ENCODE measurements at places on chromosomes 1 and 21.

- DNase-seq, result peak; percentile 79
Measured at GRCh38 chr1:151311589-151312331, 15.5 kb downstream of the PI4KB start.

DNA sequence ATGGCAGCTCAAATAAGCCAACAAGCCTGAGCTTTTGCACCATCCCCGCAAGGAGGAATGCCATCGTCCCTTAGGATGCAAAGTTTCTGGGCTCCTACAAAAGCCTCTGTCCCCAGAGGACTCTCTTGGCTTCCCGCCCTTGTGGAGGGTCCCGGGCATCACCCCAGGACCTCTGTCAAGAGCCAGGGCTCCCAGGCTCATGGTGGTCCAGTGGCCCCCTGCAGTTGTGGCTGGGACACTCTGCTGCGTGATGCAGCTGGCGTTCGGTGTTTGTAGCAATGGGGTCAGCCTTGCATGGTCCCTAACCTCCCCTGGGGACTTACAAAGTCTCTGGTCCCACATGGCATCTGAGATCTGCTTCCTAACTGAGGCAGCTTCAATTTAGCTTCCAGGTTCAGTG lies 104.7 kb downstream of the RIPK4 start:
- DNase-seq, result no peak

- DNase-seq, result no peak
Measured at GRCh38 chr1:43001434-43001833, 42.8 kb upstream of the SLC2A1 start.

- DNase-seq, result no peak
Measured at GRCh38 chr1:37519613-37520012, 5.0 kb upstream of the MEAF6 start.

DNA sequence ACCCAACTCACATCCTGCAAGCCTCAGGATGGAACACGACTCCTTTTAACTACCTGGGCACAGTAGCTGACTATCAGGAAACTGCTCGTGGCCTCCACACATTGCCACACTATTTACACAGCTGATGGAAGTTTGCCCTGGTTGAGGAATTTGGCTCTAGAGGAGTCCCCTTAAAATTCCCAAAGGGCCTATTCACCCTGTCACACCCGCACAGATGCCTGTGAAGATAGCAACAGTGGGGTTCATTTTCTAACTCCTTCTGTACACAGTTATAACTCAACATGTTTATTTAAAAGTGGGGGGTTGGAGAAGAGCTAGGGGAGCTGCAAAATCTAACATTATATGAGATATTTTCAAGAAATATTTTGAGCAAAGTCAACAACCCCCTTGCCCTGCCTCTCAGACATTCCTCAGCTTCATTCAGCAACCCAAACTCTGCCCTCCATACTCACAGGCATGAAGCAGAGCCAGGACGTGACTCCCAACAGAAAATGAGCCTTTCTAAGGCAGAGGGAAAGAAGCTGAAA lies 35.8 kb upstream of the CCN1 start:
- DNase-seq, result no peak

DNA sequence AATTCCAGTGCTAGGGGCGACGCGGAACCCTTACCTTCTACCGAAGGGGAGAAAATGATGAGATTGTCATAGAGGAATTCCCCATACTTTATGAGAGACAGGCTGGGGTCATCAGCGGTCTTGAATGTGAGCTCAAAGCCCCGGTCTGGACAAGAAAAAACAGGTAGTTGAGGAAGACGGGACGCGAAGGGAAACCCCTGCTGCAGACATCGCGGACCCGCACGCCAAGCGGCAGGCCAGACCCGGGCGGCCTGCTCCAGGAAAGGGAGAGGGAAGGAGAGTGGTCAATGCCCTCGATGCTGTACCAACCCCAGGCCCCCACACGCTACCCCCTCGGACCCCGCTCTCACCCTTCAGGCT lies 342 bp downstream of the DDOST start:
- DNase-seq, result no peak

Measured in retinal pigment epithelial cell (primary cell).